Naive thymus-derived CD8-positive, alpha-beta T cell (primary cell): ENCODE measurements at places on chromosomes 6 and 20. TPM values are rescaled to one million over a fixed set of nuclear protein-coding genes. Genes with fewer than 3 reads are reported as not detected.

Gene IRAK1BP1
- total RNA-seq = 5.0 TPM

Gene SF3B5
- 95.3 TPM for total RNA-seq

Gene ULBP2
- total RNA-seq = not detected

DNA sequence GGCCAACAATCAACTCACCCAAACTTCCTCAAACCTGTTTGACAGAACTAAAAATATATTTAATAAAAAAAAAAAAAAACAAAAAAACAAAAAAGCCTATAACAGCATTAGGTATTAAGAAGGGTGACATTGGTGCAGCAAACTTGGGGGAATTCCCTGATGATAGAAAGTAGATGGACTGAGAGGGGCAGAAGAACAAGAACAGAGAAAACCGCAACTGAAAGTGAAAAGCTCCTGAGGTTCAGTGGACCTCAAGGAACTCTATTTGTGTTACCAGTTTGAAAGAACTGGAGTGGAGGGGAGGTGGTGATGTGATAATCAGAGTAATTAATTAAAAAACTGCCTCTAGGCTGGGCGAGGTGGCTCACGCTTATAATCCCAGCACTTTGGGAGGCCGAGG, 53.8 kb downstream of the MACROD2 start:
- H3K4me1 ChIP-seq = no peaks in the 10 kb centered on the region
- no peak overlapping the region for H3K4me3 ChIP-seq
- H3K27me3 ChIP-seq = peaks cover 2% of the 10 kb centered on the region
- no peak overlapping the region for H3K27ac ChIP-seq
- no peaks in the 10 kb centered on the region for H3K36me3 ChIP-seq

DNA sequence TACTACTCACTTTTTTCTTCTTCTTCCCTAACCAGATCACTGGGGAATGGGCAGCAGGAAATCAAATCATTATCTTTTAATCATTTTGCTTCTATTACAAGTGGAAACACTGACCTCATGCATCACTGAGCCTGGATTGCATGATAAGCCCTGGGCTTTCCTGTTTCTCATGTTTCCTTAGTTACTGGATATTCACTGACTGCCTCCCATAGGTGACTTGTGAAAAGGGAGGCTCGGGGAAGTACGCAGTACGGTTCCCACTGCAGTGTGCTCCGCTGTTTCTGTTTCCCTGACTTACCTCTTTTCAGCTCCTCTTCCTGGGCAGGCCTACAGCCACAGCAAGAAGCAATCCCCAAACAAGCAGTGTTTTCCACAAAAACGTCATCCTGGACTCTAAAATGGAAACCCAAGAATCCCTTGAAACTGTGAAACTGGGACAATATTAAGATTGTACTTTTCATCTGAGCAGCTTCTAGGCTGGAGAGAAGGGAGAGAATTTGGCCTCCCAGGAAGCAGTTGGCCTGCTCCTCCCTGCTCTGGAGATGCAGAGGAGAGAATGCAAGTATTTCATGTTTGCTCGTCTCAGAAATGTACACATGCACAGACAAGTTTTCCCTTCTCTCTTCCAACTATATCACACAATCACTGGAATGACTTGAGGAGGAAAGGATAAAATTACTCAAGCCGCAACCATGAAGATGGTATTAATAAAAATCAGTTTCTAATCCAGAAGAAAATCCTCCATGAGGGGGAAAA, 13.1 kb downstream of the BTNL2 start:
- peaks cover 10% of the 10 kb centered on the region for H3K27me3 ChIP-seq
- H3K4me3 ChIP-seq = no peak overlapping the region
- no peaks in the 10 kb centered on the region for H3K36me3 ChIP-seq

GRCh38 chr6:27216874-27217273, 30.6 kb upstream of the PRSS16 start:
- DNase-seq = no peak
- peaks cover 51% of the 10 kb centered on the region for H3K27me3 ChIP-seq
- H3K4me3 ChIP-seq = no peak overlapping the region
- H3K36me3 ChIP-seq = peaks cover 10% of the 10 kb centered on the region
- H3K4me1 ChIP-seq = no peaks in the 10 kb centered on the region

GRCh38 chr6:39309942-39310531, 4.2 kb downstream of the KCNK17 start:
- H3K27ac ChIP-seq = no peak overlapping the region
- H3K36me3 ChIP-seq = no peaks in the 10 kb centered on the region
- H3K4me1 ChIP-seq = peaks cover 5% of the 10 kb centered on the region
- H3K4me3 ChIP-seq = no peak overlapping the region
- DNase-seq = peak; percentile 71
- peaks cover 14% of the 10 kb centered on the region for H3K27me3 ChIP-seq

- DNase-seq = no peak
- peak overlapping the region; percentile 89 for H3K27ac ChIP-seq
- no peaks in the 10 kb centered on the region for H3K36me3 ChIP-seq
- no peaks in the 10 kb centered on the region for H3K27me3 ChIP-seq
- H3K4me1 ChIP-seq = peaks cover 27% of the 10 kb centered on the region
- peak overlapping the region; percentile 93 for H3K4me3 ChIP-seq
Observed at GRCh38 chr6:132513831-132514545, 1.1 kb upstream of the STX7 start.

GRCh38 chr20:40563296-40563950, 125.6 kb downstream of the MAFB start:
- DNase-seq = no peak
- no peaks in the 10 kb centered on the region for H3K36me3 ChIP-seq
- H3K27ac ChIP-seq = no peak overlapping the region
- no peaks in the 10 kb centered on the region for H3K4me1 ChIP-seq
- no peak overlapping the region for H3K4me3 ChIP-seq
- peaks cover 21% of the 10 kb centered on the region for H3K27me3 ChIP-seq

DNA sequence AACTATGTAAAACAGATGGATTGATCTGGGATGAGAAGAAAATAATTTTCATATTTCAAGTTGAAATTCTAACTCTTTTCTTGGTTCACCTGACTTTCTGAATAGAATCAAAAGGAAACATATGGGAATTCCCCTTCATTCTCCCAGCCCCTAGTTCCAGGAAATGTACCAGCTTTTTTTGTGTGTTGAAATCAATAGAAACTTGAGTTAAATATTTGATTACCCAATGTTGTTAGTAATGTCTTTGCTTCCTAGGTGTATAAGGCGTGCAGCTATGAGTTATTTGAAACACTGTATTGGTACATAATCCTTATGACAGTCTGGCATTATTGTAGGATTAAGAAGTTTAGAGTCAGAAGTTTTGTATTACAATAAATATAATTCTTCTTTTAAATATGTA, 21.5 kb downstream of the VNN2 start:
- DNase-seq = no peak
- H3K36me3 ChIP-seq = peaks cover 21% of the 10 kb centered on the region
- no peaks in the 10 kb centered on the region for H3K27me3 ChIP-seq
- H3K4me3 ChIP-seq = no peak overlapping the region
- peaks cover 12% of the 10 kb centered on the region for H3K4me1 ChIP-seq
- no peak overlapping the region for H3K27ac ChIP-seq

- no peak overlapping the region for H3K4me3 ChIP-seq
- no peak overlapping the region for H3K27ac ChIP-seq
- H3K27me3 ChIP-seq = peaks cover 11% of the 10 kb centered on the region
- DNase-seq = no peak
- H3K36me3 ChIP-seq = no peaks in the 10 kb centered on the region
- H3K4me1 ChIP-seq = no peaks in the 10 kb centered on the region
Observed at GRCh38 chr20:58097943-58098342, 130.5 kb downstream of the ANKRD60 start.

DNA sequence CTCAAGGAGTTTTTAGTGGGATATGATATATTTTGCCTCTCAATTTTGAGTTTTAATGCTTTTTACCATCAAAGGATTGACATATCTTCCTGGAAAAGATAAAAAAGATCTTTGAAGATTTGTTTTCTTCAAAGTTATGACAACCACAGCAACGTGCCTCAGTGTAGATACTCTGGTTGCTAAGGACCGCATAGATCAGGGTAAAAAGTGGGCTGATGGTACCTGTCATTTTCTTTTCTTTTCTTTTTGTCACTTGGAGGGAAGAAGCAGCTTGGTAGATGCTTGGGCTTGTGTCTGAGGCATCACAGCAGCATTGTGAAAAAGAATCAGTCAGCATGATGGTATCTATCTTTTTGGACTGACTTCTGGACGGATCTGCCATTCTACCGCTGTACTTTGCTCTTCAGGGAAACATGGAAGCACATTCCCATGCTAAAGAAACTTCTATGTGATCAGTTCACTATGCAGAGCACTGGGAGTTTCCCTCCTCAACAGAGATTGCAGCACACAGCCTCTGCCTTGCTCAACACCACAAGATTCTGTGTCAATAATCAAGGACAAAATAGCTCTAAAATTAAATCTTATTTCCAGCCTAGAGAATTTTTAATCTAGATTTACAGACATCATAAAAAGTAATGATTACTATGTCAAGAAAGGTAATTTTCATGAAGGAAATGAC, 54.8 kb upstream of the SGK1 start:
- peak; percentile 18 for DNase-seq
- H3K36me3 ChIP-seq = no peaks in the 10 kb centered on the region
- H3K4me3 ChIP-seq = peak overlapping the region; percentile 21
- peaks cover 44% of the 10 kb centered on the region for H3K4me1 ChIP-seq

- no peaks in the 10 kb centered on the region for H3K27me3 ChIP-seq
- H3K4me1 ChIP-seq = peaks cover 18% of the 10 kb centered on the region
- peak overlapping the region; percentile 82 for H3K4me3 ChIP-seq
- H3K36me3 ChIP-seq = peaks cover 4% of the 10 kb centered on the region
- peak overlapping the region; percentile 34 for H3K27ac ChIP-seq
Observed at GRCh38 chr20:5751856-5752255, 1.7 kb downstream of the SHLD1 start.
